T-helper 17 cell (primary cell): ENCODE measurements at places on chromosomes 6 and 20. TPM values are rescaled to one million over a fixed set of nuclear protein-coding genes. Genes with fewer than 3 reads are reported as not detected.

Gene FRS3
- 6.9 TPM for total RNA-seq

DNA sequence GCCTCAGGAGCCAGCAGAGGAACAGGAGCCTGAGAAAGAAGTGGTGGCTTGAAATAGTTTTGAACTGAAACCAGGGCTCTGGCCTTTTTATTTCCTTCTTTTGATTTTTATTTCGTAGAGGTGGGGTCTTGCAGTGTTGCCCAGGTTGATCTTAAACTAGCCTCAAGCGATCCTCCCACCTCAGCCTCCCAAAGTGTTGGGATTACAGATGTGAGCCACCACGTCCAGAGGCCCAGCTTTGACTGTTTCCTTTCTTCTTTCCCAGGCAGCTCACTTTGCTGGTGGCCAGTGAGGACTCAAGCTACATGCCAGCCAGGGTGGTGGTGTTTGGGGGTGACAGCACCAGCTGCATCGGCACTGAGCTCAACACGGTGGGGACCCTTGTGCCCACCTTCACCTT, 20.5 kb downstream of the CUL9 start:
- H3K4me3 ChIP-seq = no peak overlapping the region
- DNase-seq = no peak
- H3K36me3 ChIP-seq = peaks cover 13% of the 10 kb centered on the region
- no peak overlapping the region for H3K27ac ChIP-seq

DNA sequence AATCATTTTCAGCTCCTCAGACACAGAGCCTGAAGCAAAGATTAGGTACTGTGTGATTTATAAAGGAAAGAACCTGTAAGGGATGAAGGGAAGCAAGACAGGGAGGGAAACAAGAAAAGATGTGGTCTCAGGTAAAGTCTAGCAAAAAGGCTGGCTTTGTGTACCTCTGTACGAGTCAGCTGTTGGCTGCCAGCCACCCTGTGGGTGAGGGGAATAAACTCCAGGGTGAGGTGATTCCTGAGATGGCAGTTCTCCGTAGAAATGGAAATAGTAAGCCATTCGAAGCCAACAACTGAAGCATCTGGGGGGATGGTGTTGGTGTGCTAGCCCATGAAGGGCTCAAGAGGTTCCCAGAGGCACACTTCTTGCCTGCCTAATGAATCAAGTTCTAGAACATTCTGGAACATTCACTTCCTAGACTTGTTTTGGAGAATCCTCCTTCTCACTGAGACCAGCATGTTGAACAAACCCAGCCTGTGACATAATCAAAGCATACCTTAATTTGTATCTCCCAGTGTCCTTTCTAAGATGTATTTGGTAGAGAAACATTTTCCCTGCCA, 10.6 kb upstream of the TTPAL start:
- H3K4me3 ChIP-seq = no peak overlapping the region
- H3K27ac ChIP-seq = no peak overlapping the region
- no peaks in the 10 kb centered on the region for H3K27me3 ChIP-seq
- DNase-seq = no peak

DNA sequence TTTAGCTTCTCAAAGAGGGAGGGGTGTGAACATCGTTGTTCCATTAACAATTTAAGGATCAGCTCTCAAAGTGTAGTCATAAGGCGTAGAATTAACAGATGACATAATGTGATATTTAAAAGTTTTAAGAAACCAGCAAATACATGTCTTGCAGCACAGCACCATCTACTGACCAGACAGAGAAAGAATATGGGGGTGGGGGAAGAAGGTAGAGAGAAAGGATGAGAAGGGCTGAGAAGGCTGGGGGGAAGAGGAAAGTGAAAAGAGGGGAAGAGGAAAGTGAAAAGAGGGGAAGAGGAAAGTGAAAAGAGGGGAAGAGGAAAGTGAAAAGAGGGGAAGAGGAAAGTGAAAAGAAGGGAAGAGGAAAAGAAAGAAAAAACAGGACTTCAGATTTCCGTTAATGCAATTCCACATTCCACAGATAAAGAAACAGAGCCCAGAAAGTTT, 80.9 kb downstream of the HAO1 start:
- H3K4me3 ChIP-seq = no peak overlapping the region
- H3K4me1 ChIP-seq = peaks cover 2% of the 10 kb centered on the region
- H3K36me3 ChIP-seq = no peaks in the 10 kb centered on the region
- DNase-seq = no peak
- H3K27ac ChIP-seq = no peak overlapping the region

DNA sequence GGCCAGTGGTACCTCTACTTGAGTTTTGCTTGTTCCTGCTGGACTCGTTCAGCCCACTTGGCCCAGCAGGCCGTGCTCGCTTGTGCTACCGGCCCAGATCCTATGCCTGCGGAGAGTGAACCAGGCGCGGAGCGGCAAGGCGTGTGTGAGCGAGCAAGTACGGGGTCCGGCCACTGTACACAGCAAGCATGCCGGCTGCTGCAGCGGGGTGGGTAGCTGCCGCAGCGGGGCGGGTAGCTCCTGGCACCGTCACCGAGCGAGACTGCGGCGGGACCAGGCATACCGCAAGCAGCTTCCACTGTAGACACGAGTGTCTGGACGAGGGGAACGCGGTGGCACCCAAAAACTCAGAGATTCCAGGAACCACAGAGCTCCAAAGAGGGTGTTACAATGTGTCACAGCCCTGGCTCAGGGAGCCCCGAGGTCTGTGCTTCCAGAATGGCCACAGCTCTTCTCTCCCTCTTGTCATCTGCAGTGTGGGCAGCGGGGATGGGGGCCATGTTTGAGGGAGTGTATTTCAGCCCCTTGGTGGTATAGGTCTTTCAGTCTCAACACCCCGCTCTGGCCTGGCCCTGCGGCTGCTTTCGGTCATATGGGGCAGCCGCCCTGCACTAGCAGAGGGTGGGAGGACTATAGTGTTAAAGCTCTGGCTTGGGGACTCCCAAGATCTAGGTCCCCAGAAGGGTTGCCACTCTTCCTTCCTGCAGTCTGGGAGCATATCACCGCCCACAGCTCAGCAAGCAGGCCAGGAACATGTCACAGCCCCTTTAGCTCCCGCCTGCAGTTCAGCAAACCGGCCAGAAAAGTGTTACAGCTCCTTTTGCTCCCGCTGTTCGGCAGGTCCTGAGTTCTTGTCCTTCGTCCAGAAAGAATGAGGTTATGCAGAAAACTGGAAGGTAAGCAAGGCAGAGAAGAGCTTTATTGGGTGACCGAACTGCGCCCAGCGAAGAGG, 6.1 kb upstream of the RWDD1 start:
- H3K4me3 ChIP-seq = no peak overlapping the region
- H3K4me1 ChIP-seq = peaks cover 5% of the 10 kb centered on the region
- H3K27me3 ChIP-seq = peaks cover 37% of the 10 kb centered on the region
- no peak overlapping the region for H3K27ac ChIP-seq

DNA sequence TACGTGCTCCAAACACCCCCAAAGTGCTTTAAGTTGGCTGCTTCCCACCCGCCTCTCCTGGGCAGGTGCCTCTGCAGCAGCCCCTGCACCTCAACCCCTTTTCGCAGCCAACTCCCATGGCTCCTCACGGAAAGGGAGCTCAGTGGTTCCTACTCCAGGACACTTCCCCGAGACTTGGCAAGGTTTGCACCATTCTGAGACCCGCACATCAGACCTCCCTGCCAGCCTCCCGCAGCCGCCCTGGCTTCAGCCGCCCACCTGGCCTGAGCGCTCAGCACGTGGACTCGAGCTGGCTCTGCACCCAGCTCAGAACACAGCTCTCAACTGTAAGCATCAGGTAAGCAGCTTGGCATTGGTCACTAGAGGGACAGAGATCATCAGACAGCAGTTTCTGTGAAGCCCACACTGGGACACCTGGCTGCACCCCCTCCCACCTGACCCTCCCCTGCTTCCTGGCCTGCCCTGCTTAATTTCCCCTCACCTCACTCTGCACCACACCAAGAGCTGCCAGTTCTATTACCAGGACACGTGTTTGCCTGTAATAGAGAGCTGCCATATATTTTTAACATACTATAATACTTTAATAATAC, 28.5 kb downstream of the GMDS start:
- H3K27ac ChIP-seq = no peak overlapping the region
- no peak for DNase-seq
- peaks cover 12% of the 10 kb centered on the region for H3K4me1 ChIP-seq
- no peaks in the 10 kb centered on the region for H3K27me3 ChIP-seq
- no peak overlapping the region for H3K4me3 ChIP-seq

Gene GFOD1
- 3.1 TPM for total RNA-seq

Gene SAPCD1
- 3.6 TPM for total RNA-seq
